CD8-positive, alpha-beta memory T cell (primary cell): ENCODE measurements at places on chromosomes 12 and 14. TPM values are rescaled to one million over a fixed set of nuclear protein-coding genes. Genes with fewer than 3 reads are reported as not detected.

DNA sequence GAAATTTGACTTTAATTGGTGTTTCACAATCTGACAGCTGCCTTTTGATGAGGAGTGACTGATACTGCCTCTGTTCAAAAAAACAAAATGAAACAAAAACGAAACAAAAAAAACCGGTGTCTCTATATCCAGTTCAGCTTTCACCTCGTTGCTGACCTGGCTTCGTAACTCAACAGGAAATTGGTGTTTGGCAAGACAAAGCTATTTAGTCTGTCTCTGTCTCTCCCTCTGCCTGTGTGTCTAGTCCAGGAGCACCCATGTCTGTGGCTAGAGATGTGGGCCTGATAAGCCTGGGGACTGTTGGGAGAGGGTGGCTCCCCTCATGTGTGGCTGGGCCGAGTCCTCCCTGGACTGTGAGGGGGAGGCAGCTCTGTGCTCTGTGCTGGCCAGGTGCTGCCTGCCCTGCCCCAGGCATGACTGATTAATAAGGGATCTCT, 11.3 kb downstream of the CACNA1C start:
- no peak for DNase-seq

- DNase-seq = no peak
Measured at GRCh38 chr14:99026471-99026870, 245.5 kb downstream of the BCL11B start.

DNA sequence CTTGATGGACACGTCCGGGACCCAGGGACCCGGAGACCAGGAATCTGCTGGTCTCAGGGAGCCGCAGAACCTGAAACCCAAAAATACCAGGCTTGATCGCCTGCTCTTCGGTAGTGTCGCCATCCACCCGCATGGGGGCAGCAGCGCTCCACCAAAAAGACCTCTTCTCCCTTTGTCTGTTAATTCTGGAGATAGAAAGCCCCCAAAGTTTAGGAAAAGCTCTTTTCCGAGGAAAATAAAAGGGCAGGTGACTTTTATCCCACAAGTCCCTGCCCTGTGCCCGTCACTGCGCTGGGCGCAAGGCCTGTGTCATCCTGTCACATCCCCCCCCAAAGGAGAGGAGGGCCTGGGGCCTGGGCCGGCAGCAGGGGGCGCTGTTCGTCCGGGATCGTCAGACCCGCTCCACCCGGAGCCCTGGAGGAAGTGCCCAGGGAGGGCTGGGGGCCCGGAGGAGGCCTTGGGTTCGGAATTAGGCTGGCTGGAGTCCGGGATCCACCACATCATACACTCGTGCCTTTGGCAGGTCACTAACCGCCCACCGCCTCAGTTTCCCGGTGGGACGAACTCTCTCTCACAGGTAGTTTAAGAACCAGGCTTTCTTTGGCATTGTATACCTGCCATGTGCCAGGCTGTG, 31.9 kb downstream of the DAD1 start:
- DNase-seq = peak; percentile 93

DNA sequence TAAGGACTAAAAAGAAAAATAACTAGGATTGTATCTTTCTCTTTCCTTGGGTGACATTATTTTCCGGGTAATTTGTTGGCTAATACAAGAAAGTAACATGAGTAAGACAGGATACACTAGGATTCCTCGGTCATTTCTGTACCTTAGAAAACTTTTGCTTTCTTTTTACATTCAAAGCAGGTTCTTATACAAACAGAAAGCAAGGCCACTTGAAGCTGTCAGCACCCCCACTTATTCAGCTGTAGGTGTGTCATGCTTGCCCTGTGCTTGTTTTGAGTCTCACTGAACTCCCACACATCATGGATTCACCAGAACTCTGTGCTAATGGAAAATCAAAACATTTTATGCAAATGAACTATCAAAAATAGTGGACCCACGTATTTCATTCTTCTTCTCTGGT, 266.8 kb upstream of the CLEC14A start:
- DNase-seq = no peak

Gene TBX5
- not detected for total RNA-seq

Gene GNG2
- total RNA-seq = 106 TPM

Gene GRIP1
- total RNA-seq = 1.3 TPM

DNA sequence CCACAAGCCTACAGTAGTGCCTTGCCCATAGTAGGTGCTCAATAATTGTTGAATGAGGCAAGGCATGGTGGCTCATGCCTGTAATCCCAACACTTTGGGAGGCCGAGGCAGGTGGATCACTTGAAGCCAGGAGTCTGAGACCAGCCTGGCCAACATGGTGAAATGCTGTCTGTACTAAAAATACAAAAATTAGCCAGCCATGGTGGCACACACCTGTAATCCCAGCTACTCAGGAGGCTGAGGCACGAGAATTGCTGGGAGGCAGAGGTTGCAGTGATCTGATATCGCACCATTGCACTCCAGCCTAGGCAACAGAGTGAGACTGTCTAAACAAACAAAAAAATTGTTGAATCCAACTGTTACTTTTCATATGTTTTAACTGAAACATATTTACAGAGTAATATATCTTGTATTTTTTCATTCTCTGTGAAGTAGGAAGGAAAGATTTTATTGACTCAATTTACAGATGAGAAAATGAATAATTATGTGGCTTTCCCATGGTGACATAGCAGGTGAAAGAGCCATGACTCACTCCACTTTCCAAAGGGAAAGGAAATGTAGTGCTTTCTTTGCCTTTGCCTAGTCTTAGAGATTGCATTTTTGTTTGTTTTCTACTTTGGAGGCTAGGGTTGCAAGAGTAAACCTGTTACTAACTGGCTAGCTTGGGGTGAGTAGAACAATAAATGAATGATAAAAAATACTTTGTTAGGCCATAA, 95.4 kb upstream of the SLC38A4 start:
- no peak for DNase-seq

Gene CMA1
- total RNA-seq = not detected

DNA sequence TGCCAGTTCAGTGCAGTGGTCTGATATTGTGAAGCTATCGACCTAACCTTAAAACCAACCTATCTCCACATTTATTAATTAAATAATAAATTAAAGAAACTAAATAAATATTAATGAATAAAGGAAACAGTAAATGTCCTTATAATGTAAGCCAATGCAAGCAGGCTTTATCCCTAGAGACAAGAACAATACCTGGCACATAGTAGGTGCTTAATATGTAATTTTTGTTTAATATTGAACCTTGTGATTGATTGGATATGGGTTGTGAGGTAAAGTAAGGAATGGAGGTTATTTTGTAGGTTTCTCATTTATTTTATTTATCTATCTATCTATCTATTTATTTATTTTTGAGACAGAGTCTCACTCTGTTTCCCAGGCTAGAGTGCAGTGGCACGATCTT, 7.8 kb upstream of the TUBA1B start:
- no peak for DNase-seq

Gene PPP1R1A
- total RNA-seq = not detected

GRCh38 chr14:23431486-23431885, 4.0 kb downstream of the MYH7 start:
- no peak for DNase-seq

Gene PABPN1
- 308 TPM for total RNA-seq

GRCh38 chr12:82124711-82125380, 233.3 kb downstream of the CCDC59 start:
- no peak for DNase-seq

Gene LTBR
- total RNA-seq = 1.4 TPM

- no peak for DNase-seq
Measured at GRCh38 chr12:75471902-75472890, 8.4 kb upstream of the GLIPR1 start.

Gene KTN1
- 145 TPM for total RNA-seq

Gene RPS6KL1
- 4.8 TPM for total RNA-seq

GRCh38 chr12:127888943-127889719, 377.8 kb upstream of the TMEM132C start:
- DNase-seq = no peak

GRCh38 chr12:12523229-12523628, 39.4 kb downstream of the DUSP16 start:
- DNase-seq = no peak

- no peak for DNase-seq
Measured at GRCh38 chr12:14473707-14474287, 93.9 kb downstream of the PLBD1 start.

Gene TMEM19
- total RNA-seq = 21.4 TPM

DNA sequence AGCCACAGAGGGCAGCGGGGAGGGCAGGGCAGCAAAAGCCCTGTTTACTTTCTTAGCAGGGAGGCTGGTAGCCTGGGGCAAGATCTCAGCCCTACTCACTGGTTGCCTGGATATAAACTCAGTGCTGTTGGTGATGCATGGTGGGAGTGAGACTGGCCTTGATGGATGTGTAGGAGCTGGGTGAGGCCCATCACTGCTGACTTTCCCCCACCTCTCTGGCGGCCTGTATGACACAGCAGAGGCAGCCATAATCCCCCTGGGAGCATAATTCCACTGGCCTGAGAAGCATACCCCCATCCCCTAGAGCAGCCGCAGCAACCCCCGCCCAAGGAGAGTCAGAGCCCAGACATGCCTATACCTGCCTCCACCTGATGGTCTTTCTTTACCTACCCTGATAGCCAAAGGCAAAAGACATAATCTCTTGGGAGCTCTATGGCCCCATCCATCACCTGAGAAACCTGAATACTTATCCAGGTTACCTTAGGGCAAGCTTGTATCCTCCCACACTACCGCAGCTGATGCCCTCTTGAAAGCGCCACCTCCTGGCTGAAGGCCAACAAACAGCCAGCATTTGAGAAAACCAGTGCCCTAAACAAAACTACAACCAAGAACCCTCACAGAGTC, 59.3 kb downstream of the DNAI7 start:
- DNase-seq = no peak

- no peak for DNase-seq
Measured at GRCh38 chr14:67738740-67739504, 37.2 kb downstream of the RDH12 start.

DNA sequence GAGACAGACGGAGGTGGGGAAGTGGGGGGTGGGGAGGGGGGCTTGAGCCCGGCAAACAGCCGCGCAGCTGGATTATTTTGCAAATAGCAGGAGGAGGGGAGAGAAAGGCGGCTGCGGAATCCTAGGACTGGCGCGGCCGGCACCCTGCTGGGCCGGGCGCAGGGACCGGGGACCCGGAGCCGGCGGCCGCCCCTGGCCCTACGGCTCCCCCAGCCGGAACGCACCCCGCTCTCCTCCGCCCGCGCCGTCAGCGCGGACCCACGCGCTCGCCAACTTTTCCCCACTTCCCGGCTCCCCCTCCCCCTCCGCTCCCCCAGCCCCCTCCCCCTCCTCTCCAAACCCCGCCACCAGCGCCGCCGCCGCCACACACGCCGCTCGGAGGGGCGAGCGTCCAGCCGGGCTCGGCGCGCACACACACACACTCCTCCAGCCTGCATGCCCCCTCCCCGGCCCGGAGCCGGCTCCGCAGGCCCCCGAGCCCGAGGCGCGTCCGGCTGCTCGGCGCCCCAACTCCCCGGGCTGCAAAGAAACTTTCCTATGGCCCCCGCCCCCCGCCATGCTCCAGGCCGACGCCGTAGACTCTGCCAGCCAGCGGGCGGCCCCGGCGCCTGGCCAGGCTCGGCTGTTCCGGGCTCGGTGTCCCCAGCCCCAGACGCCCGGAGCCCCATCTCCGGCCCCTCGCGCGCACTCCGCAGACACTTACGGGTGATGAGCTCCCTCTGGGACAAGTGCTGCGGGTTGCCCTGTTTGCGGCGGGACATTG, 1.4 kb downstream of the BCL11B start:
- DNase-seq = peak; percentile 39

- DNase-seq = no peak
Measured at GRCh38 chr12:23096321-23096720, 471.4 kb downstream of the ETNK1 start.

DNA sequence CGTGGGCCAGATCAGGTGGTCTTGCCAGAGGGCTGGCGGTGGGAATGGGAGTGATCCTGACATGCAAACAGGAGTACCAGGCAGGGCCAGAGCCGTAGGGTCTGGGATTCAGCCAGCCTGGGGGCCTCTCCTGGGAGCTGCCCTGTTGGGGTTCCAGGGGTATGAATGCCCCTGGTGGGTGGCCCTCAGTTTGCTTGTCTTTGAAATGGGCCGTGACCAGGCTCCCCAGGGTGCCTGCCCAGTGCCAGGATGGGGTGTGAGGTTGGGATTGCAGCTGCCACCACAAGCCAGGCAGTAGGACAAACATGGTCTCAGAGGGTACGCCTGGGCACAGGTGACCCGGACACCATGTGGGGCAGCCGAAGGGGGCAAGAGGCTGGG, 168.8 kb downstream of the KIF26A start:
- DNase-seq = no peak

DNA sequence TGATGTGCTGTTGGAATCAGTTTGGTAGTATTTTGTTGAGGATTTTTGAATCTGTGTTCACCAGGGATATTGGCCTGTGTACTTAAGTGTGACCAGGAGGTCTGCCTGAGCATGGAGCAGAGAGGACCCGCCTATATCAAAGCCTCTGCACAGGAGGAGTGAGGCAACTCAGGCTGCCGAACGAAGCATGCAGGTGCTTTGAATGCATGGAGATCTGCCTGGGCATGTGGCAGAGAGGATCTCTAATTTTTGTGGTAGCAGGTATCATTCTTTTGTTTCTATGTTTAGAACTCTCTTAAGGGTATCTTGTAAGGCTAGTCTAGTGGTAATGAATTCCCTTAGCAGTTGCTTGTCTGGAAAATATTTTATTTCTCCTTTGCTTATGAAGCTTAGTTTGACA, 26.9 kb downstream of the RAB3IP start:
- DNase-seq = no peak

DNA sequence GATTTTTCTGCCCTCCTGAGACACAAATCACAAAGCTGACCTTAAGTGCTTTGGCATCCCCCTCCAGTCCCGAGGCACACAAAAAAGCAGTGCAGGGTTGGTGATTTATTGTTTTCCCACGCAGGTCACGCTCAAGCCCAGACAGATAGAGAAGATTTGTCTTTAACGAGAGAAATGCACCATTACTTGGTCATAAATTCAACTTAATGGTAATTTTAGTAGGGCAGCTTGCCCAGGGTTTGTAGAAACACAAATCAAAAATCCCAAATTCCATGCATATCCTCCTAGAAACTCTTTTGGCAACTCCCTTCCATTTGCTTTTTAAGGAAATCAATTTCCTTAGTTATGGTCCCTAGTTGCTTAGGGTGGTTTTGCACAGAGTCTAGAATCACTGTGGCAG, 132.6 kb downstream of the IGF1 start:
- no peak for DNase-seq

Gene RNASE7
- not detected for total RNA-seq

DNA sequence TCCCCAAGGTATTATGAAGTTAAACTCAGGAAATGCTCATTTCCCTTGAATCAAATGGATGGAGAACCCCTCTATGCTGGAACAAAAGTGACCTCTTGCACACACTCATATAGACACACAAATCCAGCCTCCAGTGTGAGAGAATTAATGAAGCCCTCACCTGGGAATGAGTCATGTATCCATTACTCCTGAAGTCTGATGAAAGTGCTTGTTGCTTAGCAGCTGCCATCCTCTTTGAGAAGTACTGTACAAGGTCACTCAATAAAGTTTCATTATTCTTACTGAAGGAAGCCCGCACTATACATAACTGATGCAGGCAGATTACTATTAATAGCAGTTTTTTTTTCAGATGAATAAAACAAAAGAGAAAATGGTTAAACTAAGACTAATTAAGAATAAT, 102.3 kb downstream of the RERG start:
- DNase-seq = no peak

- DNase-seq = no peak
Measured at GRCh38 chr14:101072070-101072469, 168.5 kb upstream of the RTL1 start.
